ENCODE measurements at places on chromosomes 12 and 14. TPM values are rescaled to one million over a fixed set of nuclear protein-coding genes. Genes with fewer than 3 reads are reported as not detected.

DNA sequence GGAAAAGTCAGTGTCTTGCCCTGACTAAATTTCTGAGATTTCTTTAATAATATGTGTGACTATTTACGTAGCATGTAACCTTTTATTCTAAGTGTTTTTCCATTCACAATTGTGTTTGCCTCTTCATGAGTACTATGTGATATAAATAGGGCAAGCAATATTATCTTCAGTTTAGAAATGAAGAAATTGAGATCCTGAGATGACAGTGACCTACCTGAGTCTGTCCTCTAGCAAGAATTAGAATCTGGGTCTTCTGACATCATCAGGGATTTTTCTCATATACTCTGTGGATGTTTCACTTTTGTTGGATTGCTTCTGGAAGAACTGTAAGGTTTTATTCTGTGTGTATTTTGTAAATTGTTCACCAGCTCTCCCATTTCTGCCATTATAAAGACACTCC is 35.0 kb downstream of the TMTC2 start:
- no peak for DNase-seq

DNA sequence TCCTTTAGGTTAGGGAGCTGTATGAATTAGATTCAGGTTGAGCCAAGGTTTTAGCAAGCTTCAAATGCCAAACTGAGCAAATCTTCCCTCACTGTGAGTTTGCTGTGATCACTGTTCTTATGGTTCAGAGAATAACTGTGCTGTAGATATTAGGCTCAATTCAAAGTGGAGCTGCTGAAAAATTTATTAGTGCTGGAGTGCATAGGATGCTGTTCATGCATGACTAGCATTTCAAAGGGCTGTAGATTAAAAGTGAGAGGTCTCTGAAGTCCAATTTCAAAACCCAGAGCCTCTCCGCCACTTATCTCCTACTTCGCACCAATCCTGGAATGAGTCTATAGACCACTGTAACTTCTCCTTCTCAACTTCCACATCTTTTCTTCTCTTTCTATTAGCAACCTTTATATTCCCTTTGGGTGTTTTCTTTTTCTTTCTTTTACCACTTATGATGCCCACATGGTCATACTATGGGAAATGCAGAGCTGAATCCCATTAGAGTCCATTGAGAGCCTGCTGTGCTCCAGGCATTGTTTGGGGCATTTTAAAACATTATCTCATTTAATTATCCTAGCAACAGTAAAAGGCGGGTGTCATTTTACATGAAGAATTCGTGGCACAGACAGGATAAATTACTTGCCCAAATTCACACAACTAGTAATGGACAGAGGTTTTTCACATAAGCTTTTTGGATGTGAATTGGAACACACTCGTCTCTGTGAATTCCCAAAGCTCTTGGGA is 77.5 kb upstream of the EEA1 start:
- DNase-seq = no peak

- no peak for DNase-seq
These were observed 126.5 kb downstream of the NUBPL start for GRCh38 chr14:31687726-31688125.

DNA sequence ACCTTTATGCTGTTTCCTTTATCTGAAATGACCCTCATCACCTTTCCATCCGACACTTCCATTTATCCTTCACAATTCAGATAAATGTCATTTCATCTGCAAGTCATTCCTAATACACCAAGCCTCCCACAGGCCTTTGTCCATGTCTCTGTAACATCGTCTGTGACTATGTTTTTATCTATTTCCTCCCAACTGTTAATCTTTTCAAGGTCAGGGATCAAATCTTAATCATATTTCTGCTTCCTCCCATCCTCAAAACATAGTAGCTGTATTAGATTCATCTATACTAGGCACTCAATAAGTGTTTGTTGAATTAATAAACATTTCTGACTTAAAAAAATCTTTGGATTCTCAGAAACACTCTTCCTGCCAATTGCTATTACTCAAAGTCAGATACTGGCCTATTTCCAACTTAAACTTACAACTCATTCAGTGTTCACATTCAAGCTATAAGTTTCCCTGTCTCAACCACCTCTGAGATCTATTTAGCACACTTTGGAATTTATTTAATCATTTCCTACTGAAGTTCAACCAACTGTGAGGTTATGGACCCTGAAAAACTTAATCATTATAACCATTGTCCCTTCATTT is 100.2 kb upstream of the ALX1 start:
- peak; percentile 47 for DNase-seq

The DEGS2 gene
- total RNA-seq = 9.7 TPM

DNA sequence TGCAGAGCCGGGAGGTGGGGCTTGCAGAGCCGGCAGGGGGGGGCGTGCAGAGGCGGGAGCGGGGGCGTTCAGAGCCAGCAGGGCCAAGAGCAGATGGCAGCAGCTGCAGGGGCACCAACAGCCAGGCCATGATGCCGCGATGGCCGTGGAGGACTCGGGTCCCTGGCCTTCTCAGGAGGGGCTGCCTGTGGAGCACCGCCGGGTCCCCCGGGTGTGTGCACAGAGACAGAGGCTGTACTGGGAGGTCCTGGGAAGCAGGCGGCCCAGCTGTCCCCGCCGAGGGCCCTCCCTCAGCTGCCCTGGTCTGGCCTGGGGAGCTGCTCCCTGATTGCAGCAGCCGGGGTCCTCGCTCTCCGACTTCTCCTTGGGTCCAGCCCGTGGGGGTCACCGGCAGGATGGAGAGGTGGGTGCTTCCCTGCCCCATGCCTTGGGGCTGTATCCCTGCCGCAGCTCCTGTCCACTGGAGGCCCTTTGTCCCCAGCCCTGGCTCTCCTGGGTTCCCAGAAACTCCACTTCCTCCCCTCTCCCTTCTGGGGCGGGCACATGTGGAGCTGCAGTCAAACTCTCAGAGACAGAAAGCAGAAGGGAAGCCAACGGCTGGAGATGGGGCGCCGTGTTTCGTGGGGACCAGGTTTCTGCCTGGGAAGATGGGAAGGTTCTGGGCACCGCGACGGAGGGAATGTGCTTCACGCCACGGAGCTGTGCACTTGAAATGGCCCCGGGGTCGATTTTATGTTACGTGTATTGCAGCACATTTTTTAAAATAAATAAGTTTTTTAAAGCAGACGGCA is 75.8 kb upstream of the GALNT9 start:
- no peak for DNase-seq

The HPD gene
- total RNA-seq = 0.79 TPM

The RTL1 gene
- not detected for total RNA-seq

- DNase-seq = no peak
These were observed 89.2 kb downstream of the OTOGL start for GRCh38 chr12:80188576-80188975.

DNA sequence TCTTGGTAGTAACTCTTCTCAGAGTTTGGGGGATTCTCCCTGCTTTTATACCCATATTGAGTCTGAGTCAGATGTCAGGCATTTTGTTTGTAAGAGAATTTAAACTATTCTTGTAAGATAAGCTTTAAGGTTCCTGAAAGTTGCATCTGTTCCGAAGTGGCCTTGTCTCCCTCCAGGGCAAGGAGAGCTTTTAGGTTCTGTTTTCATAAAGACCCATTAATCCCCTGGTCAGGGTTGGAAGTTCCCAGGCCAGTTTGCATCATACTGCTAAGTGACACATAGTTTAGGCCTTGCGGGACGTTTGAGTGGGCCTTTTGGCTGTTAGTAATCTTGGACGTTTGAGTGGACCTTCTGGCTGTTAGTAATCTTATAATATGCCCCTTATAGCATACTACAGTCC is 396.7 kb downstream of the NPAS3 start:
- no peak for DNase-seq

The AKAP6 gene
- total RNA-seq = 4.2 TPM

- DNase-seq = peak; percentile 17
These were observed 844 bp downstream of the GLTP start for GRCh38 chr12:109879351-109880042.

DNA sequence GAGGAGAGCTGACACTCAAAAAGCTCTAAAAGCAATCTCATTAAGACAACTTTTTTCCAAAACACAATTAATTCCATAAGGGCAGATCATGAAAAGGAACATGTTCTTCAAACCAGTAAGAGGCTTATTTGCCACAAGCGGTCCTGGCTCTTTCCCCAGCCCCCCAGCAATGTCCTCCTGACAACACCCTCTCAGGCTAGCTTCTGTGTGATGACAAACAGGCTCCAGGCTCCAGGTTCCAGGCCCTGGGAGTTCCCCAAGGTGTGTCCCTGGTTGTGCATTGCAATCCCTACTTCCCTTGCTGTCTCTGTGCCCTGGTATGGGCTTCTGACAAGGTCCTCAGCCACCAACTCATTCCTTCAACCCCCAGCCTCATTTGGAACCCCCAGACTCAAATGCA is 8.9 kb downstream of the HVCN1 start:
- peak; percentile 4 for DNase-seq

The ERC1 gene
- 42.9 TPM for total RNA-seq

GRCh38 chr12:66244446-66244845 is 55.4 kb downstream of the IRAK3 start:
- no peak for DNase-seq

The NOC4L gene
- total RNA-seq = 10.0 TPM

GRCh38 chr14:104550861-104551728 is 28.5 kb upstream of the C14orf180 start:
- DNase-seq = no peak

The RASSF8 gene
- 14.3 TPM for total RNA-seq

GRCh38 chr12:23618718-23619117 is 330.8 kb downstream of the SOX5 start:
- DNase-seq = no peak

DNA sequence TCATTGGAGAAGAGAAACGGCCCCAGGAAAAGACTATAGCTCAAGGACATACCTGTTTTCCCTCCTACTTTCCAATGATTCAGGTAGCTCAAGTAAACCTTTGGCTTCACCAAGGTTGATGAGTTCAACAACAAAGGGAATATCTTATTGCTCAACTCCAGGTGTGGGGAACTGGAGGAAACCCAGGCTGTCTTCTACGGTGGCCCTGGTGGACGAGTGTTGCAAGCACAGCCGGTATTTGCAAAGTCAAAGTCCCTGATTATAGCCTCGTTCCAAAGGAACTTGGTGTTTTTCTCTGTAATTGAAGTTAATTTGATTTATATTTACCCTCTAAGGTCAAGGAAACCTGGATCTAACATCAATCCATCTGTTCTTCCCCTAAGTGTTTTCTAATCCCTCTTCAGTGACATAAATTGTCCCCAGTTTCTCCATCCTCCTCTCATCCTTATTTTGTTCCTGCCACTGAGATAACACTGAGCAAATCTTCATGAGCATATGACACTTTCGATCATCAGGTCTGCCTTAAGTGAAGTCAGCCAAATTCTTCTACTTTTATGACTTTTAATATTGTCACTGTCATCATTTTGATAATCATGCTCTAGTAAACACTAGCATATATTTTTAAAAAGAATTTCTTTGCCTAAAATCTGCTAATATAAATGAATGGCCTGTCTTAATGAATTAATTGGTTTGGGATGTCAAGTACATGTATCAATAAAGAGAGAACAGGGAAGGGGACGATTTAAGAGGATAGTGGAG is 174.6 kb upstream of the TBX3 start:
- DNase-seq = no peak

DNA sequence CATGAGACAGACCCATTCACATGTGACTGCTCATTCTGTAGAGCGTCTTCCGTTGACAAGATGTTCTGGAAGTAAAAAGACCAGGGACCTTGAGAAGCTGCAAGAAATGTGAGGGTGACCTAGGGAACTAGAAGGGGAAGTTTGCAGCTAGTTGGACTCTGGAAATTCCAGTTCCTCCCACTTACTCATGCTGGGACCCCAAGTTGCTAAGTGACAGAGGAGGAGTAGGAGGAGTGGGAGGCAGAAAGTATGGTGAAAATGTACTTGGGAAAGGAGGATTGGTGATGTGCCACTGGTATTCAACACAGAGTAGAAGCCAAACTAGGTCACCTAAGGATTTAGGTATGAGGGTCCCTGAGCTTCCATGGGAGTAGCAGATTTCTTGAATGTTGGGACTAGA is 132.4 kb downstream of the KCNA5 start:
- no peak for DNase-seq

- no peak for DNase-seq
These were observed 26.4 kb upstream of the FKBP4 start for GRCh38 chr12:2768224-2768961.

GRCh38 chr12:112710414-112710813 is 81.1 kb upstream of the RPH3A start:
- no peak for DNase-seq

The TCL1B gene
- not detected for total RNA-seq

The AMN gene
- 4.2 TPM for total RNA-seq

The KLRC4 gene
- not detected for total RNA-seq

DNA sequence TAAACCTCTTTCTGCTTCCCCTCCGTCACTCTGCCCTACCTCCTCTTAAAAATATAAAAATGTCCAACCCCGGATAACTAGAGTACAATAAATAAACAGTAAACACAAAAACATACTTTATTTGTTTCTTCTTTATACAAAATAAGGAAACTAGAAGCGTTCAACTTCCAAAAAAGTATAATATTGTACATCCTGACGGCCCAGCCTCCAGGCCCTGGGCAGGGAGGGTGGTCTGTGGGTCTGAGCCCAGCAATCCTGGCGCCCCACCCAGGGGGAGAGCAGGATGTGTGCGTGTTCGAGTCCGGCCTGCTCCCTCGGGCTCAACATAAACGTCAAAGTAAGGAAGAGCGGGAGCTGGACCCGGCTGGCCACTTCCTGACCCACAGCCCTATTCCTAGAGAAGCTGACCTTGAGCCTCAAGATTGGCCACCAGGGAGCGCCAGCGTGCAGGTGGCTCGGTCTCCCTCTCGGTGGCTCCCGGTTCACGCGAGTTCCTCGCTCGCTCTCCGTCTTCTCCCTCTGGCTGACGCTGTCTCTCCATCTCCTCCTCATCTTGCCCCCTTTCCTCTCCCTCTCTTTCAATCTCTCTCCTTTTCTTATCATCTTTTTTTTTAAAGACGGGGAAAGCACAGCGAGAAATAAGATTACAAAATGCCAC is 9.4 kb downstream of the LHX5 start:
- peak; percentile 49 for DNase-seq

The BLTP3B gene
- total RNA-seq = 14.0 TPM

DNA sequence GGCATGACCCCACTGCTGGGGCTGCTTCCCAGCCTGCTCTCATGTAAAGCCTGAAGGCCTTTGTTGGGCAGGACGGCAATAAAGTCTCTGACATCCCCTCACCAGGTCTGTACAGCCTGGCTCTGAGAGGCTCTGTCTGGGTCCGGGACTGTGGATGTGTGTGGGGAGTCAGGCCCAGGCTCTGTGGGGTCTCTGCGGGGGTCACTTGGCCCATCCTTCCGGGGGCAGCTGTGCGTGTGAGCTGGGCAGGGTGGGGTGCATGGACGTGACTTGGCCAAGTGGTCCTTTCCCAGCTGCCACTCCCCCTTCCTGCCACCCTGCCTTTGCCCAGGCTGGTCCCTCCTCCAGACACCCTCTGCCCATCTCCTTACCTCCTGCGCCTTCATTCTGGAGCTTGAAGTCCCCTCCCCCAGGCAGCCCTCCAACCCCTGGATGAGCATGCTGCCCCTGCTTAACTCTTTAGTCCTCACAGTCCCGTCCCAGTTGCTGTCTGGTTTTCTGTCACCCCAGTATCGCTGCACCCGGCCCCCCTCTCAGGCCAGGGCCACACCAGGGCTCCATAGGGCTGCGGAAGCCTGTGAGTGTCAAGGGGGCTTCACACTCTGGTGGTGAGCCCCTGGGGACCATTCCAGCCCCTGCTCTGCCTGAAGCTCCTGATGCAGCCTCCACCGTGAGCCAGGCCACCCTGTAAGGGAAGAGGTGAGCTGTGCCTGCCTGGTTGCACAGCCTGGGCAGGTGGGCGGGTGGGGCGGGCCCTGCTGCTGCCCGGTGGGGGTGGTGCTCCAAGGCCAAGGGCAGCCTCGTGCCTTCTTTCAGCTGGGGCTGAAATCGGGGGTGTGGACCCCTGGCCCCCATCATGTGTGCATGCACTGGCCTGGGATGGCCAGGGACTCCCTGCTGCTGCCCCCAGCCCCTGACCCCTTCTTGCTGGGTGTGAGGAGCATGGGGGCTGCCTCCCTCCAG is 25.5 kb upstream of the KIF26A start:
- DNase-seq = no peak

The FLRT2 gene
- 7.1 TPM for total RNA-seq

Measured in bronchial epithelial cell (primary cell).